Activated T-helper 1 cell treated with anti-CD3 and anti-CD28 coated beads, Interleukin-2, amount 50 U/mL, for 16 hours (primary cell): ENCODE measurements at places on chromosomes 7 and 10.
A peak's percentile ranks its signal among the peaks of the same experiment; 100 is the strongest.

- no peak for DNase-seq
These were observed 29.1 kb upstream of the ITGB1 start for GRCh38 chr10:32987172-32987571.

GRCh38 chr7:127207230-127207629 is 45.5 kb downstream of the GRM8 start:
- DNase-seq: no peak

DNA sequence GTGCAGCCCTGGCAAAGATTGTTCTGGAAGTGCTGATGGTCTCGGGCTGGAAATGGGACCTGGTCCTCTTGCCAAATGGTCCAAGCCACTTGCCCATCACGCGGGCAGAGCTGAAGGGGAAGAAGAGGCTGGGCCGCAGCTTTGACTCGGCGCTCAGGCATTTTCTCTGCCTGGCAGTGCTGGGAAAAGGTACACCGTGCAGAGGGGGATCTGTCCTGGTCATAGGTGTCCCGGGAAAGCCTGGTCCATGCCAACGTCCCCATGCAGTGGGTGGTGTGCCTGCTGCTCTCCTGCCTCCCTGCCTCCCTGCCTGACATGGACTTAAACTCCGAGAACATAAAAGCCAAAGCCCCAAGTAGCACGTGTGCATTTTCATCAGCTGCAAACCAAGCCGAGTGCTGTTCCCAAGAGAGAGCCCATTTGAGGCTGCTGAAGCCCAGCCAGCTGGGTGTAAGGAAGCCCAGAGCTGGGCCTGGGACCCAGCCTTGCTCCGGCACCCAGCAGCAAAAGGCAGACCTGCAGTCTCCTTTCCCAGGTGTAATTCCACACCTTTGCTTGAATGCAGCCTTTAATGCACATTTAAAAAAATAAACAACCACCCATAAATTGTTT is 72.7 kb downstream of the TCERG1L start:
- DNase-seq: no peak

- no peak for DNase-seq
These were observed 20.8 kb downstream of the FZD9 start for GRCh38 chr7:73454424-73454823.

GRCh38 chr10:14742815-14743214 is 31.9 kb downstream of the FAM107B start:
- DNase-seq: no peak

GRCh38 chr10:3887885-3888476 is 103.0 kb upstream of the KLF6 start:
- DNase-seq: peak; percentile 40

DNA sequence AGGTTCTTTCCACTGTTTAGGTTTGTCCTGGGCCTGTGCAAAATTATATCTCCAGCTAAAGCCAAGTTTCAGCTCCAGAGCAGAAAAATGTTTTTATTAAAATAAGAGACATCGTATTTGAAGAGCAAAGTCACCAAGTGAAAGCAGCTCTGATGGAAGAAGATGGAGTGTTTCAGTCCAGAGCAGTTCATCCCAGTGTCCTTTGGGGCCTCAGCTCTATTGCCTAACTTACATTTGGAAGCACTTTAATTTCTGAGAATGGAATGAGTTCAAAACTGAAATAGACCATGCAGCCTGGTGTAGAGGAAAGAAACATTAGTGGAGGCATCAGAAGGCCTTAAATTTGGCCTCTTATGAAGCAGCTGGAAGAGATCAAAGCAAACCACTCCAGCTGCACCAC is 545.2 kb downstream of the SORCS1 start:
- DNase-seq: no peak

- peak; percentile 23 for DNase-seq
These were observed 20.4 kb downstream of the GRID2IP start for GRCh38 chr7:6530626-6531491.

GRCh38 chr10:70053841-70054288 is 1.2 kb downstream of the MACROH2A2 start:
- no peak for DNase-seq

DNA sequence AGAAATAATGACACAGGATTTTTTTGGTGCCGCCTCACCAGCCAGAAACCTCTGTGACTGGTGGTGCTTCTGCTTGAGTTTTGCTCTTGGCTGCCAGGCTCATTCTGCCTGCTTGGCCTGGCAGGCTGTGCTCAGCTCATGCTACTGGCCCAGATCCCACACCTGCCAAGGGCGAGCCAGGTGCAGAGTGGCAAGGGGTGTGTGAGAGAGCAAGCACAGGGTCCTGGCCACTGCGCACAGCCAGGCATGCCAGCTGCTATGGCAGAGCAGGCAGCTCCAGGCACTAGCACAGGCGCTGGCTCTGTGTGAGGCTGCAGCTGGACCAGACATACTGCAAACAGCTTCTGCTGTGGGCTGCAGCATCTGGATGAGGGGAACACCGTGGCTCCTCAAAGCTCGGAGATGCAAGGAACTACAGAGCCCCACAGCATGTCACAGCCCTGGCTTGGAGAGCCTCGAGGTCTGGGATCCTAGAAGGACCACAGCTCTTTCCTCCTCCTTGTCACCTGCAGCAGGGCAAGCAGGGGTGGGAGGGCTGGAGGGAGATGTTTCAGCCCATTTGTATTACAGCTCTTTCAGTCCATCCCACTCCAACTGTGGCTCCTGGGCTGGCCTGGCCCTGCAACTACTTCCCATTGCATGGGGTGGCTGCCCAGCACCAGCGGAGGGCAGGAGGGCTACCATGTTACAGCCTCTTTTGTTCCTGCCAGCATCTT is 313.4 kb upstream of the SEMA3C start:
- DNase-seq: no peak

DNA sequence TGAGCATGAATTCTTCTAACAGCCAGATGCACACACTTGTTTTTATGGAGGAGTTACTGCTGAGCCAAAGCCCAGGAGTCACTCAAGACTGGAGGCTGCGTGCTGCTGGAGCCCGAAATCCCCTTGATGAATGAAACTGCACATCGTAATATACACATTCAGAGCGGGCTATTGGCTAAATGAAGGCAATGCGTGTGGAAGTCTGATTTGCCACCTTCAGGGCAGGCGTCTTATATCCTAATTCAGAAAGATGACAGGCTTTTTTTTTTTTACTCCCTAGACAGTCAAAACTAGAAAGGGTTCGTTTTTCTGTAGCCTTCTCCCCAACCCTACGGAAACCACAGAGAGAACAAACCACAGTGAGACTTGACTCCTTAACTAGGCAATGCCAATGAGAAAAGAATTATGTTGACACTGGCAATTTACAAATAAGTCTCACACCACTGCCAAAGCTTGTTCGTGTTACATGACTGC is 227.2 kb upstream of the KLF14 start:
- no peak for DNase-seq

DNA sequence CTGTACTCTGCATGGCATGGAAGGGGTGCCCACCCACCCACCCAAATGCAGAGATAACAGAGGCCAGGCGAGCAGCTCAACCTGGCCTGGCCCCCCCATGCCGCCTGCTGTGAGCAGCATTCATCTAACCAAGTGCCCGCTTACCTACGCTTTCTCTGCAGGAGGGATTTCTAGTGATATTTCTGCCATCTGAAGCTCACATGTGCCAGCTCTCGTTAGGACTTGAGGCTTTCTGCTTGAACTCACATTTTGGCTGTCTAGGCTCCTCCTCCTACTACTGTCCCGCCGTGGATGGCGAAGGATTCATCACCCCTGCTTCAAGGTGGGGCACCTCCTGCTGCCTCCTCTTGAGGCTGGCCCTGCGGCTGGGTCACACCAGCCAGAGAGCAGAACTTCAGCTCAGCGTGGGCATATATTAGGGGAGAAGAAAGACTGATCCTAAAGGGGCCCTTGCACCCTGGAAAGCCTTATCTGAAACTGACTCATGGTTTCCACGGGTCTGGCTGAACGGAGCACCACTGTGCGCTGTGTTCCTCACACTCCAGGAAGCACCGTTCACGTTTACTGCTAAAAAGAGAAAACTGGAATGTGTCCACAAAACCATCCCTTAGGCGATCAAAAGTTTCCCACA is 45.5 kb downstream of the CTBP2 start:
- DNase-seq: no peak

- DNase-seq: peak; percentile 68
These were observed 9.8 kb downstream of the SAP25 start for GRCh38 chr7:100563809-100564400.

- no peak for DNase-seq
These were observed 874.2 kb downstream of the KCNMA1 start for GRCh38 chr10:76763376-76763775.

DNA sequence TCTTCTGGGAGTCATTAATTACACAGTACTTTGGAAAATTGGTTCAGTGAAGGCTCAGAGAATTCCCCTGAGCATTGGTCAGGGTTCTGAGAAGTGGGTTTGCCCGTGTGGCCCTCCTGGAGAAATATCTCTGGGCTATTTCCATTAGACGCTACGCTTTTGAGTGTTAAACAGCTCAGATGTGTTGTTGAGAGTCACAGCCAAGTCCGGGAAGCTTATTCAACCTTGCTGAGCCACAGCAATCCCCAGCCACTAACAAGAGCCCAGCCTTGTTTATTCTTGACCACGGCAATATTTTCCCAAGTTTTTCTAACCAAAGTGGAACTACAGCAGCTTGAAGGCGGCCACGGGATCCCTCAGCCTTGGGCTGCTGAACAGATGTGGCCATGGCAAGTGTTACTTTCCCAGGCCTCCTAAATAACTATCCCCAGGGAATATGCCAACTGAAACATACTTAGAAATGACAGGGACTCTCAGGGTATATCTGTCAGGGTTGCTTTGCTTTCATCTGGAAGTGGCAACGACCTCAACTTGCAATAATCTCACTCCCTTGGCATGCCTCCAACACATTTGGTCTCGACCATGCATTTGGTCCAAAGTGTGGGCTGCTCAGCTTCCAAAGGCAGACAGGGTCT is 214.7 kb downstream of the EMX2 start:
- no peak for DNase-seq

GRCh38 chr7:1926908-1927306 is 256.8 kb downstream of the ELFN1 start:
- DNase-seq: no peak

DNA sequence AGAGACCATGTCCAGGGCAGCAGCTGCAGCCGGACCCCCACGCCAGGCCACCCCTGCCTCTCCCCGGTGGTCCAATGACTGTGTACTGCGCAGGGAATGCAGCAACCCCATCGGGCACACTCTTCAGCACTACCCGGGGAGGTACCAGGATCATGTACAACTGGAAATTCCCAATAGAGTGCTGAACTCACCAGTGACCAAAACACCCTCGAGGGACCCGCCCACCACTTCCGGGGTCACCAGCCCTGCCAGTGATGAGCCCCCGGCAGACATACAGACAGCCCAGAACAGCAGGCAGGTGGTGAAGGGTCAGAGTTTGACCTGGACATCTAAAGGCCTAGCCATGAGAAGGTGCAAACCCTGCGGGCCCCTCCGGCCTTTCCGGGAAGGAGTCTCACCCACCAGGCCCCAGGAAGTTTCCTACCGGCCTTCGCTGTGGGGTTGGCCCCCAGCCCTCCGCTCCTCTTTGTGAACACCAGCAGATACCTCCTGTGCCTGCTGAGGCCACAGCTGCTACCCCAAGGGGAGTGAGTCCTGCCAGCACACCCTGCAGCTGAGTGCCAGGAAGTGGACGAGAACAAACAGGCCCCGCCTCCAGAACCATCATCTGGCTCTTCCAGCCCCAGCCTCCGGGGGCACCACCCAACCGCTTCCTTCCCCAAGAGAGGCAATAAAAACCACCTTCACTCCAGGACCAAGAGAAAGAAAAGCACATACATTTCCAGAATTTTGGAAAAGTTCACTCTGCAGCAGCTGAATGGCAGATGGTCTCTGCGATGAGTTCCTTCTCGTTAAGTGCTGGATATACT is 5.0 kb upstream of the ANKRD61 start:
- peak; percentile 41 for DNase-seq

- no peak for DNase-seq
These were observed 25.2 kb downstream of the SMNDC1 start for GRCh38 chr10:110279407-110279986.

GRCh38 chr7:114988026-114988425 is 66.1 kb downstream of the MDFIC start:
- no peak for DNase-seq

- DNase-seq: no peak
These were observed 203.7 kb downstream of the GRID1 start for GRCh38 chr10:86162696-86163400.

DNA sequence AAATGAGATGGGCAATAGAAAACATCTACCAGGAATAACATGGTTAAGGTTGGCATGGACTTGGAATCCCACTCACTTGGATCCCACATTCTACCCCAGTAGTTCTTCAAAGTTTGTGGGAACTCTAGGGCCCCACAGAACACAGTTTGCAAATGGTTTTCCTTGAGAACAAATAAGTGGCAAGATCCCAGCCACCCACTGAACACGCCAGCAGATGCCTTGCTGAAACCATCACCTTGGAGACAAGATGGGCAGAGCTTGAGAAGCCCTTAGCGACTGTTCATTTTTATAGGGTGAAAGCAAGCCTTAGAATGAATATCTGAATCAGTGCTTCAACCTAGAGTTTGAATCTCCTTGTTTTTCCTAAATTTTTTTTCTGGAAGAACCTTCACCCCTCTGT is 349.1 kb downstream of the RPS24 start:
- DNase-seq: no peak

GRCh38 chr7:48188776-48189520 is 17.7 kb downstream of the ABCA13 start:
- DNase-seq: no peak

DNA sequence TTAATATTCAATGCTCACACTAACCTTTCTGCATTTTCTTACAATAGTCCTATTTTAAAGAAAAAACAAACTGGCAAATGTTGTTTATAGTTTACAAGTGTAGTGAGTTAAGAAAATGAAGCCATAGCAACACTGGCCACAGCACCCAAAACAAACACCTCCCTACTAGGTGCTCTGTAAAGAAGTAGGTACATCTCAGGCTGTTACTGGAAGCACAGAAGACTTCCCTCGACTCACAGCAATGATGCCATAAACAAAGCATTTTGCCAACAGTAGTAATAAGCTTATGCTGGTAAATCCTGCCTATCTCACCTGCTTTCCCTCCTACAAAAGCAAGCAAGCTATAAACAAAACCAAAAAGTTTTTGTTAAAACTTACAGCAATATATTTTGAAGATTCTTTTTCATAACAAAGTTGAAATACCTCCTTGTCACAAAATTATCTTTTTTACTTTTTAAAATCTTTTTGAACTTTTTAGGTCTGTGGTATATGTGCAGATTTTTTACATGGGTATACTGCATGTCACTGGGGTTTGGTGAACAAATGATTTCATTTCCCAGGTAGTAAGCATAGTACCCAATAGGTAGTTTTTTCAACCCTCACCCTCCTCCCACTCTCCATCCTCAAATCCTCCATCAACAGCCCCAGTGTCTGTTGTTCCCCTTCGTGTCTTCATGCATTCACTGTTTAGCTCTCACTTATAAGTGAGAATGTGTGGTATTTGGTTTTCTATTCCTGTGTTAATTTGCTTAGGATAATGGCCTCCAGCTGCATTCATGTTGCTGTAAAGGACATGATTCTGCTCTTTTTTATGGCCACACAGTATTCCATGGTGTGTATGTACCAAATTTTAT is 28.4 kb downstream of the COA1 start:
- DNase-seq: no peak

- no peak for DNase-seq
These were observed 253.4 kb downstream of the TRIL start for GRCh38 chr7:28704706-28705105.

GRCh38 chr7:27183682-27184336 is 1.2 kb downstream of the HOXA11 start:
- no peak for DNase-seq

- no peak for DNase-seq
These were observed 8.3 kb downstream of the IQCE start for GRCh38 chr7:2566890-2567678.

- no peak for DNase-seq
These were observed 119.6 kb downstream of the TES start for GRCh38 chr7:116329686-116330503.

- DNase-seq: no peak
These were observed 34.8 kb downstream of the PIP4K2A start for GRCh38 chr10:22679608-22680007.
